Small intestine (tissue), 16 donors: ENCODE measurements at places on chromosomes 3 and 15.
A peak's percentile ranks its signal among the peaks of the same experiment; 100 is the strongest.

DNA sequence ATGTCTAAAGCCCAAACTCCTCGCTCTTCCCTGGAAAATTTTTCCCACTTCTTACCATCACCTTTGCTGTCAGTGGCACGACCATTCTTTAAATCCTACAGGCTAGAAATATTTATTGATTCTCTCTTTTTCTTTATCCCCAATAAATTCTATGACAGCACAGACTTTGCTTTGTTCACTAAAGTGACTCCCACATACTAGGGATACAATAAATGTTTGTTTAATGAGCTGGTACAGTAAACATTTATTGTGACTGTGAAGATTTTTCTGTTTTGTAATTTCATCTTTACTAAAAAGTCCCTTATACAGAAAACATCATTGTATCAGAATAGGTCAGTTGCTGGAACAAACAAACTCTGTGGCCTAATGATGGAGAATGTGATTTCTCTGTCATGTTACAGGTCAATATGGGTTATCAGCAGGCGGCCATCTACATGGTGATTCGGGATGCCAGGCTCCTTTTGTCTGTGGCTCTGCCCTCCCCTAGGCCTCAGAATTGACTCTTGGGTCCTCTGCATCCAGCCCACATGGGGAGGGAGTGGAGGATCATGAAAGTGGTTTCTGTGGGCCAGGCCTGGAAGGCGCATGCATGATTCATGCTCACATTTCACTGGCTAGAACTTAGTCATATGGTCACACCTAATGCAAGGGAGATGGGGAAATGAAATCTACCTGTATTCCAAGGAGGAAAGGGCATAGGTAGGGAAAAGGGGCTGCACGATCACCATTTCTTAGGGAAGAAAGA is 22.7 kb upstream of the KNG1 start:
- H3K4me1 ChIP-seq, result no peaks in the 10 kb centered on the region
- H3K27ac ChIP-seq, result no peak overlapping the region
- H3K4me3 ChIP-seq, result no peak overlapping the region
- DNase-seq, result no peak
- no peaks in the 10 kb centered on the region for H3K36me3 ChIP-seq

DNA sequence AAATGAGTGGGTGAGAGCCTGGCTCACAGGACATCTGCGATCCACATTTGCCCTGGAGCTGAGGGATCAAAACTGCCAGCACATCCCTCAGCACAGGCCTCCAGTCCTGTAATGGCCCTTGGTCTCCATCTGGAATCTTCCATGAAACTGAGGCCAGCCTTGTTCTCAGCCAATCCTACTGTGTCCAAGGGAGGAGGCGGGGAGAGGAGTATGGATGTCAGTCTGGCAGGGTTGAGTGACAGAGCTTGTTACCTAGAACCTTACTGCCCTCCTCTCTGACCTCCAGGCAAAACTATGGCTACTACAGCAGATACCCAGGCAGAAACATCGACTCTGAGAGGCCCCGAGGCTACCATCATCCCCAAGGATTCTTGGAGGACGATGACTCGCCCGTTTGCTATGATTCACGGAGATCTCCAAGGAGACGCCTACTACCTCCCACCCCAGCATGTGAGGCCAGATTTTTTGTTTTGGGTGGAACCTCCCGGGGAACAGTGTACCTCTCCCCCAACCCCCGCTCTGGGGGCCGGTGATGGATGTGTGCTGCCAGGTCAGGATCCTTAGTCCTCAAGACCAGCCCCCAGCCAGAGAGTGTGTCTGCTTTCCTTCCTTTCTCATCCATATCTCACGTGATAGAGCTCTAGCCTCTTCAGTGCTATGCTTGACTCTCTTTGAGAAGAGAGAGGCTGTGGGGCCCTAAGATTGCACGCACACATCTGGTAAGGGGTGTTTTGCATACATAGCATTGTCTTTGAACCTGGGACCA is 41.3 kb downstream of the CHDH start:
- no peak overlapping the region for H3K27ac ChIP-seq
- DNase-seq, result no peak
- H3K36me3 ChIP-seq, result no peaks in the 10 kb centered on the region
- H3K4me1 ChIP-seq, result no peaks in the 10 kb centered on the region

DNA sequence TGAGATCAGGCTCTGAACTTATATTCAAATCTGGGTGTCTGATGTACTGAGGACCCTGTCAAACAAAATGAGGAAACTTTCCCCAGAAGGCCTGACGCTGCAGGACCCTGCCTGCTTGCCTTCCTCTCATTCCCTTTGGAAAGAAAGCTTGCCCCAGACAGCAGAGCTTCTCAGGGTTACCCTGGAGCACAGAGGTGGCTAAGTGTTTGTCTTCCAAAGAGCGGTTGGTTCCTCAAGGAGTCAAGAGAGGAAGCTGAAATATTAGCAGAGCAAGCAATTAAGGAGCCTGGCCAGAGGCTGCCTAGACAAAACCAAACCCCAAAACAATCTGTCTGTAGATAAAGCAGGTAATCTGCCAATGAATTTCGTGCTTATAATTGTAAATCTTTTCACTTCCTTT is 175.3 kb downstream of the NR1D2 start:
- H3K27me3 ChIP-seq, result no peaks in the 10 kb centered on the region
- DNase-seq, result no peak
- H3K27ac ChIP-seq, result no peak overlapping the region

DNA sequence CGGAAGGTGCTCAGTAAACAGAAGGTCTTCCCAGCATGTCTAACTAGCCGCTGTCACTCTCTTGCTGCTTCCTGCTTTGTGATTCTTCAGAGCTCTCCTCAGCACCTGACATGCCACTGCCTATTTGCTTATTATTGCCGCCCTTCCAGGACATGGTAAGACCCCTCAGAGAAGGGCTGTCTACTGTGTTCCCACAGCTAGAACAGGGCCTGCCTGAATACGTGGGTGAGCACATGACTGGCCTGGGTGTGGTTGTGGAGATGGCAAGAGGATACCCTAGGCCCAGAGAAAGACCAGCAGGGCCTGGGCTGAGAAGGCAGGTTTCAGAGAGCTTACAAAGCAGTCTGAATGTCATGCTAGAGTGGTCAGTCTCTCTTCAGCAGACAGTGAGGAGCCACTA is 2.4 kb upstream of the EPHB1 start:
- H3K27ac ChIP-seq, result no peak overlapping the region
- H3K4me3 ChIP-seq, result no peak overlapping the region
- no peak for DNase-seq
- H3K4me1 ChIP-seq, result no peaks in the 10 kb centered on the region
- H3K36me3 ChIP-seq, result no peaks in the 10 kb centered on the region

DNA sequence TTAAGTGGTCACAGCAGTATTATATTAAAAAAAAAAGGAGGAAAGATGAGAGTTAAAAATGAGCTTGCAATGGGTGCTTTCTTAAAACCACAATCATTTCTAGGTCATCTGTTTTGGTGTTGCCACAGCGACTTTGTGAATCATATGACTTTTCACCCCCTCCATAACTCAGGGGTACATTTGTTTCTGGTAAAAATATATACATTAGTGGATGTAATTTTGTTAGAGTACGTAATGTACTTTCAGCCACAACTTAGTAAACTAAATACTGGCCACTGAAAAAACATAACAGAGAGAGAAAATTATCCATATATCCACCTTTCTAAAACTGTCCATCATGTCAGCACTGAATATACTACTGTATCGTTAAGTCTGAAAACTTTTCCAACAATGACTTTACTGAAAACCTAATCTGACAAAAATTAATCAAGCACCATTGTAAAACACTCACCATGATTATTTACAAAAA is 3.4 kb downstream of the ANKRD28 start:
- no peaks in the 10 kb centered on the region for H3K4me1 ChIP-seq
- H3K36me3 ChIP-seq, result no peaks in the 10 kb centered on the region
- H3K27ac ChIP-seq, result no peak overlapping the region
- H3K4me3 ChIP-seq, result no peak overlapping the region

- no peak overlapping the region for H3K4me3 ChIP-seq
- H3K36me3 ChIP-seq, result no peaks in the 10 kb centered on the region
- DNase-seq, result no peak
- H3K27ac ChIP-seq, result no peak overlapping the region
These were observed 270.9 kb downstream of the RPLP1 start for GRCh38 chr15:69723404-69724096.

DNA sequence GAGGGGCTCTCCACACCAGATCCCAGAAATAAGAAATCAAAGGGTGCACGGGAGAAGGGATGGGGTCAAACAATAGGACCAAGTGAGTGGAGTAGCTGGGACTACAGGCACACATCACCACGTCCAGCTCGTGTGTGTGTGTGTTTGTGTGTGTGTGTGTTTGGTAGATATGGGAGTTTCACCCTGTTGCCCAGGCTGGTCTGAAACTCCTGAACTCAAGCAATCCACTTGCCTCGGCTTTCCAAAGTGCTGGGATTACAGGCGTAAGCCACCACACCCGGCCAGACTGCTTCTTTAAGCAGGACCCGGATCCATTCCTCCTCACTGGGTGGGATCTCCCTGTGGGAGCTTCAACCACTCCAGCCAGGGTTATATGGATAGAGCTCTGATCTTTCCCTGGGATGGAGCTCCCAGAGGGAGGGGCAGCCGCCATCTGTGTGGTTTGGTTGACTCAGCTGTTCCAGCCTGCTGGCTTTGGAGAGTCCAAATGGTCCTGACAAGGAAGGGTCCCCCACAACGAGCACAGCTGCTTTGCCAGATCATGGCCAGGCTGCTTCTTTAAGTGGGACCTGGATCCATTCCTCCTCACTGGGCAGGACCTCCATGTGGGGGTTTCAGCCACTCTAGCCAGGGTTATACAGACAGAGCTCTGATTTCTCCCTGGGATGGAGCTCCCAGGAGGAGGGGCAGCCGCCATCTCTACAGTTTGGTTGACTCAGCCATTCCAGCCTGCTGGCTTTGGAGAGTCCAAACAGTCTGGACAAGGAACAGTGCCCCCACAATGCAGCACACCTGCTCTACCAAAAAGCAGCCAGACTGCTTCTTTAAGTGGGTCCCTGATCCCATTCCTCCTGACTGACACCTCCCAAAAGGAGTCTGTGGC is 9.1 kb upstream of the AVEN start:
- H3K4me1 ChIP-seq, result no peaks in the 10 kb centered on the region
- H3K4me3 ChIP-seq, result no peak overlapping the region
- H3K27ac ChIP-seq, result no peak overlapping the region

GRCh38 chr15:74373731-74374647 is 6.5 kb upstream of the CYP11A1 start:
- H3K27me3 ChIP-seq, result no peaks in the 10 kb centered on the region
- H3K36me3 ChIP-seq, result no peaks in the 10 kb centered on the region
- no peak overlapping the region for H3K27ac ChIP-seq
- DNase-seq, result peak; percentile 94

DNA sequence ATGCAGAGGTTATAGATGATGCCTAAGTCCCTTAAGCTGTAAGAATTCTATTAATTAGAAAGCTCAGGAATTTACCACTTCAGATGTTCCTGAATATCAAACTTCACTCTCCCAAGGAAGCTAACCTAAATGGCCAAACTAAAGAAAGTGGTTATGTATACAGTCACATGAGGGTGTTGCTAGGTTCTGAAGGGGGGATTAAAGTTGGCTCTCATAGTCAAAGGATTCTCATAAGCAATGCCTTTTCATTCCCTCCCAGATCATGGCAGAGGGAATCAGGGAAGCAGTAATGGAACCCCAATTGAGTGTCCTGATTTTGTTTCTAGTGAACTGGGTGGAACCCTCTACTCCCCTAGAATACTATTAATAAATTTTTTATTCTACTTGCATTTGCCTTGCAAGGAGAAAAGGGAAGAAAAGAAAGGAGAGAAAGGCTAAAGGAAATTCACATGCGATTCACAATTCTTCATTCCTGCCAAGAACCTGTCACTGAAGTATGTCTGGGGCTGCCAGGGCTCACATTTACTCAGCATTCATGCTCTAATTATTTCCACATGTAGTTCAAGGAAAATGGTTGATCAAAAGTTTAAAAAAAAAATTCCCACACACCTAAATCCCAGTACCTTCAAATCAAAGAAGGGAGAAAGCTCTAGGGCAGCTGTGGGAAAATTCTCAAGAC is 25.1 kb downstream of the FSTL1 start:
- no peaks in the 10 kb centered on the region for H3K27me3 ChIP-seq
- H3K36me3 ChIP-seq, result peaks cover 5% of the 10 kb centered on the region
- peak overlapping the region; percentile 48 for H3K27ac ChIP-seq
- no peak for DNase-seq
- no peaks in the 10 kb centered on the region for H3K4me1 ChIP-seq

DNA sequence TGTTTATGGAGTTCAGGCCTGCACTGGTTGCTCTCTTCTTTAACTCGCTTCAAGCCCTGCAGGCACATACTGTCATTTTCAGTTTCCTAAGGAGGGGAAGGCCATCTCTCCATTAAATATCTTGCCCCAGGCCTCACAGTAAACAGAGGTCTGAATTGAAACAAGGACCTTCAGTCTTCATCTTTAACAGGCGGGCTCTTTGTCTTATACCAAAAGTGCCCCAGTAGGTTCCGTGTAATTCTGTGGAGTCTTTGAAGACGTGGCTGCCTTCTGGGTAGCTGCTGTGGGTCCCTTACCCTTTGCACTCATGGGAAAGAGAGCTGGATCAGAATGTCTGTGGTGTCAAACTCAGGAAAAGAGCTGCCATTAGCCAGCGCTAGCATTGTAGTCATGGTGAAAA is 161.2 kb downstream of the APBA2 start:
- H3K27me3 ChIP-seq, result no peaks in the 10 kb centered on the region
- no peaks in the 10 kb centered on the region for H3K36me3 ChIP-seq
- no peak overlapping the region for H3K27ac ChIP-seq
- no peak overlapping the region for H3K4me3 ChIP-seq

GRCh38 chr15:72923289-72923688 is 129.0 kb upstream of the NEO1 start:
- no peaks in the 10 kb centered on the region for H3K4me1 ChIP-seq
- H3K27ac ChIP-seq, result no peak overlapping the region
- DNase-seq, result no peak
- no peaks in the 10 kb centered on the region for H3K27me3 ChIP-seq
- no peaks in the 10 kb centered on the region for H3K36me3 ChIP-seq

DNA sequence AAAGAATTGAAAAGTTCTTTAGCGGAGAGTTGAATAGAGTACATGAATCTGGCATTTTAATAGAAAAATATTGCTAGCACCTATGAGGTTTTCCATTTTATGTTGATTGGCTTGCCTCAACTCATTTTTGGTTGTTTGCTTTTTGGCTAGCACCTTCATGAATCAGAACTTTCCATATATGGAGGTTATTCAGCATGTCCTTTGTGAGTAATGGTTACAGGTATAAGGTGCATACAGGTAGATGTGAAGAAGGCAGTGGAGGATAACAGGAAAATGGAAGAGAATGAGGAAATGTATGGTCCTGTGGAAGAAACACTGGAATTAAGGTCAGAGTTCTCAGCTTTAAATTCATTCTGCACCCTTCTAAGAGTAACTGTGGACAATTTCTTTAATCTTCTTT is 98.1 kb upstream of the GBE1 start:
- no peak for DNase-seq
- no peak overlapping the region for H3K4me3 ChIP-seq
- no peaks in the 10 kb centered on the region for H3K36me3 ChIP-seq
- H3K27ac ChIP-seq, result no peak overlapping the region

- H3K27me3 ChIP-seq, result no peaks in the 10 kb centered on the region
- no peak overlapping the region for H3K4me3 ChIP-seq
- H3K36me3 ChIP-seq, result no peaks in the 10 kb centered on the region
- H3K27ac ChIP-seq, result no peak overlapping the region
- DNase-seq, result no peak
These were observed 744 bp downstream of the ZNF619 start for GRCh38 chr3:40477666-40478065.

GRCh38 chr15:66966256-66966655 is 99.1 kb upstream of the SMAD3 start:
- H3K4me1 ChIP-seq, result no peaks in the 10 kb centered on the region
- no peak overlapping the region for H3K4me3 ChIP-seq
- no peak for DNase-seq

GRCh38 chr3:127258733-127259132 is 29.1 kb downstream of the PRR20G start:
- no peaks in the 10 kb centered on the region for H3K4me1 ChIP-seq
- no peaks in the 10 kb centered on the region for H3K27me3 ChIP-seq
- H3K4me3 ChIP-seq, result no peak overlapping the region
